Activated naive CD4-positive, alpha-beta T cell treated with anti-CD3 and anti-CD28 coated beads, Interleukin-2, amount 50 U/mL, for 16 hours (primary cell): ENCODE measurements at places on chromosomes 1 and 21.

- no peak for DNase-seq
These were observed 82.8 kb downstream of the PHTF1 start for GRCh38 chr1:113676524-113676923.

- DNase-seq = no peak
These were observed 70.1 kb downstream of the ROR1 start for GRCh38 chr1:63843884-63844283.

- DNase-seq = no peak
These were observed 102.6 kb downstream of the TPR start for GRCh38 chr1:186272486-186272885.

GRCh38 chr1:179510038-179510437, 65.7 kb downstream of the NPHS2 start:
- DNase-seq = no peak

- DNase-seq = no peak
These were observed 190.1 kb downstream of the HLX start for GRCh38 chr1:221069178-221069903.
